ENCODE measurements at places on chromosomes 7 and 10. TPM values are rescaled to one million over a fixed set of nuclear protein-coding genes. Genes with fewer than 3 reads are reported as not detected.

DNA sequence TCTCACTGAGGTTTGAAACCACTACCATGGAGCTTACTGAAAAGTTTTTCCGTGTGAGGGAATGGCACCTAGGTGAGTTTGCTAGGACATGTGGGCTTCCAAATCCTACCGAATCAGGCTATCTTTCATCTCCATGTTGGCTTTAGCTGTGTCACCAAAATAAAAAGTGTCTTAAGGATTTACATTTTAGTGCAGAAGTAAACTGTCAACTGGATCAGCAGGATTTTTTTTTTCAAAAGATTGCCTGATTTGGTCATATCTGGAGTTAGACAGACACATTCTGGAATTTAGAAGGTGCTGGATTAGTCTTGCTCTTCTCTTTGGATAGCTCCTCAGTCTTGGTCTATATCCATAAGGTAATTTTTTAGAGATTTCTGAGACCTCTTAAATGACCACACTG lies 5.5 kb downstream of the ARID5B start:
- no peak for DNase-seq

DNA sequence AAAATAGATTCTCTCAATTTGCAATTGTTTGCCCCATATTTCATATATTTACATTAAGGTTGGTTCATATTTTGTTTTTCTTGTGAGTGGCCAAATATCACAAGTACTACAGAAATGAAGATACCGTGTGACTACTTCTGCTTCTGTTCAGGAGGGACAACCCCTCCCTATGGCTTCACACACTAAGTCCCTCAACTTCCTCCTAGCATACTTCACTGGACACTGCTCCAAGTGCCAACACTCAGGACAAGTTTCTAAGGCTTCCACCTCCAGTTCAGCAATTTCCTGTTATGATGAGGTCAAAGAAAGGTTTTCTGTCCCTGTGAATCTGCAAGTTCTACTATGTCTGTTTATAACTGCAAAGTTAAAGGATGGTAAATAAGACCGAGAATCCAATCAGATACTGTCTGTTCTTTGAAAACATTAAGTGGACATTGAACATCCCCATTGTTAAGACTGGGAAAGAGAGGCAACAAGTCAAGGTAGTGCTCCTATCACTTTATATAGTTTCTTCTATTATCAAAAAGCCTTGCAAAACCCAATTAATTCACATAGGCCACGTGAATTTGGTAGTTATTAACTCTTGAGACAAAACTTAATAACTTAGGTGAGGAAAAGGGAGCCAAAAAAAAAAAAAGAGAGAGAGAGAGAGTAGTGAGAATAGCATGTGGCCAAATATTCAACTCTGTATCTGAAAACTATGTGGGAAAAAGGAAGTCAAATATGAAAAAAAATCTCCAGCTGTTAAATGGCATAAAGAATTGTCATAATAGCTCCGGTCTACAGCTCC lies 81.3 kb upstream of the DKK1 start:
- DNase-seq, result no peak

DNA sequence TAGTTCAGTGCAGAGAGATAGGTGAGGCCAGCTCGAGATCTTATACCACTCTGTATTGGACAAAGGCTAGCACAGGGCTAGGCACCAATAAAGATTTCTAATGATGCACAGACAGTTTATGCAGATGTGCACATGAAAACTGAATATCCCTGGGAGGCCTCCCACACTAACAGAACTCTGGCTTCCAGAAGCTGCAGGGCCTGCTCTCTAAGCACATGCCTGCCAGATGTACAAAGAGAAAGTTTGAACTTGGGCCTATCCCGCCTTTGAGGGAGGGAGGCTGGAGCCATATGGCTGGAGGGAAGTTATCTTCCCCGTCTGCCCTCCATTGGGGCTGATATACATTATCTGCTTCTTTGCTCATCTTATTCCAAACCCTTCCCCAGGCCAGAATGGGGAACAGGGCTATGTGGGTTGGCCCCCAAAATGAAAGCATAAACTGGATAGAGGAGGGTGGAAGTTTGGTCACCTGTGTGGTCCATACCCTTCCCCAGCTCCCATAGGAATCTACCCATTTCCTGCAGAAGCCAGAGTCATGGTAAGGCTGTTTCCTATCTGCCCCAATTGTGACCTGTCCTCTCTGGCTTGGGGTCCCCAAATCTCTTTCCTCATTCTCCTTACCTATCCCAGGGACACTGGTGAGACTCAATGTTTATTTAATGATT lies 3.8 kb downstream of the KAZALD1 start:
- DNase-seq, result peak; percentile 71

DNA sequence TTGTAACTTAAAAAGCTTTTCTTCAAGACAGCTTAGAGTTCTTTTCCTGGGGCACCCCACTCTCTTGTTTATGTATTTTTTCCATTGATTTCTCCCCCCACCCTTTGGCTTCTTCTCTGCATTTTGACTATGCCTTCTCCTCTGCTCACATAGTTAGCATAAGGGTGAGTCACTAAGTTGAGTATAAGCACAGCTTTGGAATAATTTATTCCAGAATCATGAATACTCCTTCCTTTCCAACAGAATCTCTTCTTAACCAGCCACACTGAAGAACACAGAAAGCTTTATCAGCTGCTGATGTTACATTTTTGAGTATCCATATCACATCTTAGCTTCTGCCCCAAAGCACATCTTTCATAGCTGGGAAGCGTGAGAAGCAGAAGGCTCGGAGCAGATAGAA lies 449.5 kb upstream of the MKI67 start:
- no peak for DNase-seq

The CPA2 gene
- total RNA-seq, result not detected

DNA sequence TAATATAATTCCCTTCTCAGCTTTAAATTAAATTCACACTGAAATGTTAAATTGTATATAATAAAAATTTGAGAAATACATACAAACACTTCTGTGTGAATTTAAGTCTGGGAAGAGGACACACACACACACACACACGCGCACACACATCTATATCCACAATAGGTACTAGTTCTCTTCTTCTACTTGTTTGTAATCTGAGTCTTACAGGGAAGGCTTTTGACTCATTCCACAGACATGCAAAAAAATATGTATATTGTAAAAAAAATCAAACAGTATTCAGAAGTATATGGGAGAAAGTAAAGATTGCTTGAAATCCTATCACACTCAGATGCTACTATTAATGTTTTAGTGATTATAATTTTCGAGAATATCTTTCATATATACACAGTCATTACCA lies 276.2 kb downstream of the MDFIC start:
- peak; percentile 37 for DNase-seq

DNA sequence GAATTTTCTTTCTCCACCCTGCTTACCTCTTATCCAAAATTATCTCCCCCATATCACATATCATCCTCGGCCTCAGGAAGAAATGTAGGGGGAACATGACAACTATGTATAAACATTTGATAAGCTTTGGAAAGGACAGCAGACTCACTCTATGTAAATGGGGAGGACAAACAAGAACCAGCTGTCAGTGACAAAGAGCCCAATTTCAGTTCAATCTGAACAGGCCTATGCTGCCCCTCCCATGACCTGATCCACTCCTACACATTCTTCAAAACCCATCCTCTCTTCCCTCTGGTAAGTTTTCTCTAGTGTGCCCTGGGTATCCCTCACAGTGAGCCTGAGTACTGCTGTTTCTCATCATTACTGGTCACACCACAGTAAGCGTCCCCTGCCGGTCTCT lies 20.8 kb downstream of the FZD9 start:
- peak; percentile 65 for DNase-seq

GRCh38 chr10:111435871-111436270 lies 359.0 kb downstream of the ADRA2A start:
- no peak for DNase-seq

GRCh38 chr10:4943821-4944220 lies 19.4 kb upstream of the AKR1C1 start:
- DNase-seq, result peak; percentile 62

GRCh38 chr7:46003896-46004875 lies 83.1 kb upstream of the IGFBP3 start:
- peak; percentile 60 for DNase-seq

- DNase-seq, result no peak
Measured at GRCh38 chr7:47180516-47180826, 401.4 kb downstream of the TNS3 start.

Measured in fibroblast of the aortic adventitia (primary cell).